ENCODE measurements at places on chromosomes 3 and 15.

DNA sequence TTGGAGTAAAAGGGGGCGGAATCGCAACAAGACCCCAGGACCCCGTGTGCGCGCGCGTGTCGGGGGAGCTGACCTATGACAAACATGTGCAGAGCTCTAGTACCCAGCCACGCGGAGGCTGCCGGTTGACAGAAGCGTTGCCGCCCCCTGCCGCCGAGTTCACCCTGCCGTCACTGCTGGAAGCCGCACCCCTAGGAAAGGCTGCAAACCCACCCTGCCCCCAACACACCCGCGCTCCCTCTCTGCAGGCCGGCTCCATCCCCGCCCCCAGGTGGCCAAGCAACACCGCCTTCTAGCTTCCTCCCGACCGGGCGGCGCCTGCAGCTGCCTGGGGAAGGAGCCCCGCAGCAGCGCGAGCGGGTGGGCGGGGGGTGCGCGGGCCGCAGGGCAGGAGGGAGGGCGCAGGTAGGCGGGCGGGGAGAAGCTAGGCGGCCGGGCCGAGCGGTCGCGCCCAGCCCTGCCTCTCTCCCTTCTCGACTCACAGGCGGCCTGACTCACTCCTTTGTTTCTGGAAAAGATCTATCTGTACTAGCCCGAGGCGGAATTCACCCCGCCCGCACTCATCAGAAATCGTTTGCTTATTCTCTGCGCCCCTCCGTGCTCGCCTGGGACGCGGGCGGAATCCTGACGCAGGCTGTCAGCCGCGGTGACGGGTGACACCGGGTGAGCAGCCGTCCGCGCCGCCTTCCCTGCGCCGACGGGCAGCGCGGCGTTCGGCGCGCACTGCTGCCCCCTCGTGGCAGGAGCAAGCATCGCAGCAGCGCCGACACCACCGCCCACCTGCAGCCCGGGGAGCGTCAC lies 160.8 kb downstream of the GAP43 start:
- peak; percentile 92 for DNase-seq

DNA sequence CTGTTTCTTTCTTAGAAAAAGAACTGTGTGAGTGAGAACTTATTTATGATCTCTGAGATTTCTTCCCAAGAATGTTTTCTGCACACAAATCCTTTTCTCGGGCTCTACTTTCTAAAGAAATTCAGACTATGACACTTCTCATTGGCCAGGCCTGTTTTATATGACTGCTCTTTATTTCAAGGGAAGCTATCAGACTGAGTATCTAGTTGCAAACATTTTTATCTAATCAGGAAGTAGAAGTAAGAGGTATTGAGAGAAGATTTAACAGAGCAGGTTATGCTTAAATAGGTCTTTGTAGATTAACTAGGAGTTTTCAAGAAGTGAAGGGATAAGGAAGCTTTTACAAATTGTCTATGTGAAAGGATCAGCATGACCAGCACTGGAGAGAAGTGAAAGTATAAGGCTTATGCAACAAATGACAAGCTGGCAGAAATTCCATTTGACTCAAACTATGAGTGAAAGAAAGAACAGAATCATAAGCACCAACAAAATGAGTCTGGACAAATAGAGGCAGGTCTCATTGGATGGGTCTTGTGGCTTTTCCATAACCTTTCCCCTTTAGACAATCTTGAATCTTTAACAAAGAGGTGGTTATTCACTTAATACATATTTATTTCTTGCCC lies 71.9 kb upstream of the CHL1 start:
- no peak for DNase-seq

GRCh38 chr3:172034786-172035685 lies 4.3 kb upstream of the FNDC3B start:
- no peak for DNase-seq

DNA sequence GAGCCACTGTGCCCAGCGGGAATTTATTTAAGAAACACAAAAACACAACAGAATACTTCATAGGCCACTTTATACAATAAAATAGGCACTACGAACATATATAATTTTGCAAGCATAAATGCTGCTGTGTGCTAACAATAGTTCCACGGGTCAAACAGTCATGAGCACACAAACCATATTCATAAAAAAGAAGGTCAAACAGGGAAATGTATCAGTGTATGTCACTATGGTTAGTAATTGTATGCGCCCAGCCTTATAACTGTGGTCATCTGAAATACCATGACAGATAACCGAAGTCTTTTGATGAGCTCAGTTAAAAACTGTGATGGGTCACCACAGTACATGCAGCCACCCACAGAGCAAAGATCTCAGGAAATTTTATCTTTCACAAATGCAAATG lies 38.1 kb upstream of the NR2C2 start:
- DNase-seq, result no peak

DNA sequence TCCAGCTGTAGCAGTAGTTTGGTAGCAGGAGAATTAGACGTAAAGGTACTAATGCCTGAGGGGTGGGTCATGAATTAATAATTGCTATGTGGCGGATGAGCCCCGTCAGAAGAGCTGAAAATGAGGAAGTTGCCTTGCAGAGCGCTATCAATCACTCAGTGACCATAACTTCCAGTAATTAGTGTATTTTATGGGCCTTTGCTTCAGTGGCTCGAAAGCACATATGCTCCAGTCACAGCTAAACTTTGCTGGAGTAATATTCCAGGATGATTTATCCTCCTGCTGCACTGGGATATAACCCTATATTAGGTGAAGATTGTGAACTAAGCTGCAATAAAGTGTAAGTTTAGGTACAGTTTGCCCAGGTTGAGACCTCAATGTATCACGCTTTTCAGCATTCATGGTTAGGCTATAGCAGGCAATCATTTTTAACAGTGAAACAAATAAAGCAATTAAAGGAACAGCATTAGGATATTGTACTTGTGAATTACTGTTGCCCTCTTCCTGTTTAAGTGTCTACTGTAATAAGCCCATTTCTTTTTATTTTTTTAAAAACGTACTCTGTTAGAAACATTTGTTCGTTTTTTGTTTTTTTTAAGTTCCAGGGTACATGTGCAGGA lies 104.6 kb upstream of the SKOR1 start:
- DNase-seq, result no peak

DNA sequence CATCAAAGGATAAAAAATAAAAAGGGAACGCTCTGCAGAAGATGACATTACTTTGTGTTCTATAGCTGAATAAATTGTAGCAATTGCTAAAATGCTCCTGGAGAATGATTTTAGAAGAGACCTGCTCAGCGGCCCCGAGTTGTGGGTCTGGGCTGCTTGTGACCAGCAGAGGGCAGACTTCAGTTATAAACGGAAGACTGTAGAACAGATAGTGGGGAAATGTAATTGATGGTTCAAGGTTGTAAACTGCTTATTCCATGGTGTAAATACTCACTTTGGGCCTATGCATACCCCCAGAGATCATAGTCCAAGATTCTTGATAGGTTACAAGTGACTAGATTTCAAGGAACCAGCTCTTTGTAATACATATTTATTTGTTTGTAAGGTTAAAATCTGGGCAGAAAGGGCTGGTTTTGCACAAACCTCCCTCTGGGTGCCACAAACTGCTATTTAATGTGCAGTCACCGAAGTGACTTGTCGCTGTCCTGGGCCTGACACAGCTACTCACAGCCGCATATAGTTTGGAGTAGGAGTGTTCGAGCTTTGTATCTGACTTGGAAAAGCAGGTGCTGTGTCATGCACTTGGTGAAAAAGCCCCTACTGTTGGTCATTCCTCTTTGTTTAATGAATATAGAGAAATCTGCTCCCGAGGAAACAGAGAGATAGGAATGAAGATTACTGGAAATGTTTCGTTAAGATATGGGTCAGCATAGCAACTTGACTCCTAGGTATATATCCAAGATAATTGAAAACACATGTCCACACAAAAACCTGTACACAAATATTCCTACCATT lies 34.7 kb upstream of the NDUFB4 start:
- DNase-seq, result peak; percentile 38

DNA sequence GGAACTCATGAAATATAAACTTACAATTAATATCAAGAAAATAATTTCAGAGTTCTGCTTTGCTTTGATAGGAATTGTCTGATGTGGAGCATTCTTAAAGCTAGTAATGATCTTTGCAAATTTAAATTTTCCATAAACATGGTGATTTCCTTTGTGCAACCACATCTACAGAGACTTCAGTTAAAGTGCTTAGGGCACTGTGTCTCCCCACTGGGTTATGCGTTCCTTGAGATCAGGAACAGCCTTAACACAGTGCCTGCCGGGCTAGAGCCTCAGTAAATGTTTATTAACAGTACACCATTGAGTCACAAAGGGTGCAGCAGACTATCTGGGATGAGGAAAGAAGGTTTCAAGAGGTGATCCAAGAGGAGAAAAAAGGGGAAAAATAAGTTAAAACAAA lies 108.1 kb upstream of the CCNL1 start:
- DNase-seq, result no peak

GRCh38 chr3:105539897-105540296 lies 173.2 kb downstream of the ALCAM start:
- DNase-seq, result no peak

DNA sequence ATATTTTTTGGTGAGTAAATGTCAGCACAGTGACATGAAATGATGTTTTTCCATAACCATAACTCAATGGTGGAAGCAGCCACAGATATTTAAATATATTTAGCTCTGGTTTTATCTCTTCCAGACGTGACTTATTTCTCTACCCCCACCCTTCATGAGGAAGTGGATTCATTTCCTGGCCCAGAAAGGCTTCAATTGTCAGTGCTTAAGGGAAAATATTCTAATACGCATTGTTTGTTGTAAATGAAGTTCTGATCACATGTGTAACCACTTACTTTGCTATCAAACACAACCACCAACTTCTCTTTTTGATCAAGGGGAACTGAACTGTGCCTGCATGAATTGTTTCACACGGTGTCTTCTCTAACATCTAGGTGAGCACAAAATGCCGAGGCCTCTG lies 14.0 kb downstream of the CLDN16 start:
- DNase-seq, result no peak

- no peak for DNase-seq
Observed at GRCh38 chr15:40054855-40055575, 16.0 kb upstream of the SRP14 start.

DNA sequence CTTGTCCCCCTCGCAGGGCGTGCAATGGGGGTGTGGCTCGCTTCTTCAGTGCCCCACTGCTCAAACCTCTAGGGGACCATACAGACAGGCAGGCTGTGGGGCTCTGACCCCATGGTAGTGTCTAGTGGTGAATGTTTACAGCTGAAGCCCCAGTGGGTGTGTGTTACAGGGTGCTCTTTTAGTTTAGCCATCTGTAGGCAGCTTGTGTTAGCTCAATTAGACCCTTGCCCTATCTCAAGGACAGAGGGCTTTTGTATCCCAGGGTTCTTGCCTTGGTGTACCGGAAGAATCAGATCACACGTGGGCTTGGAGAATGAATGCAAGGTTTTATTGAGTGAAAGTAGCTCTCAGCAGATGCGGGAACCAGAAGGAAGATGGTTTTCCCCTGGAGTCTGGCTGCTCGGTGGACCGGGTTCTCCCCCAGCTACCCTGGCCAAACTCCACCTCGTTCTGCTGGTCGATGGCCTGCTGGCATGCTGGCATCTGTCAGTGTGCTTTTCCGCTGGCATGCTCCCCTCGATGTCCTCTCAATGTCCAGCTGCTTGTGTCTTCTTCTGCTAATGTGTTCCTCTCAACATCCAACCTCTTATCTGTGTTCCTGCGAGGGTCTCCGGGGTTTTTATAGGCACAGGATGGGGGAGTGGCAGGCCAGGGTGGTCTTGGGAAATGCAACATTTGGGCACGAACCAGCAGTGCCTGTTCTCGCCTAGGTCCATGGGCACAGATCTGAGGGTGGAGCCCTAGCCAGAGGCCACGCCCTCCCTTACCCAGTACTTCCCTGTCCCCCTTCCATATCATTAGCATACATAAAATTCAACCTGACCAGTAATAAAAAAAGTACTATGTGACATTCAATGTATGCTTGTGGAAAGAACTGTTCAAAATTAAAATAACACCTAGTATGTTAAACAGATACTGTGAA lies 6.6 kb downstream of the SPCS1 start:
- no peak for DNase-seq

DNA sequence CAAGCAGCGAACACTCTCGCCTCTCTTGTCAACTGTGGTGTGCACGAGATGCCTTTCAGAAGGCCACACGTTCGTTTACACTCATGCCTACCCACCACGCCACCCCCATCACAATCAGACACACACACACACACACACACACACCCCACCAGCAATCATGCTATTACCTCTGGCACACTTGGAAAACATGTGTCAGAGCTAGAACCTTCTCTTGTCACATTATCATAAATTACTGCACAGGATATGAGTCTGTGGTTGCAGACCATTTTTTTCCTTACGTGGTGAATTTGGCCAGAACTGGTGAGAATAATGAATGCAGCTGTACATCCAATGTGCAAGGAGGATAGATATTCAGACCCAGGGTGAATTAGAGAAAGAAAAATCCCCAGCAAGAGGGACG lies 52.4 kb downstream of the TRIM69 start:
- DNase-seq, result peak; percentile 21

DNA sequence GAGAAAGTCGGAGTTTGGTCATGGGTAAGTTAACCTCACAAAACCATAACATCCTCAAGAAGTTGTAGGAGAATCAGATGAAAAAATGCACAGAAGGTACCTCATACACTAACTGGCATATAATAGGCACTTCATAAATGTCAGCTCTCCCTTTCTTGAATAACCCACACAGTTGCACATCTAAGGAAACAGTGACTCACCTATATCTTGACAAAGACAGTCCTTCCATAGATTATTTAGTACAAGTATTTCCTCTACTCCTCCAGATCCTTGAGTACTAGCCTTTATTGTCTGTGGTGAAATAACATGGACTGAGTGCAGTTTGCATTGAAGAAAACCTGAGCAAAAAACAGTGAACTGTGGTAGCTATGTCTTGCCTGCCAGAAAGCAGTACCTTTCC lies 46.6 kb downstream of the MAGI1 start:
- no peak for DNase-seq

DNA sequence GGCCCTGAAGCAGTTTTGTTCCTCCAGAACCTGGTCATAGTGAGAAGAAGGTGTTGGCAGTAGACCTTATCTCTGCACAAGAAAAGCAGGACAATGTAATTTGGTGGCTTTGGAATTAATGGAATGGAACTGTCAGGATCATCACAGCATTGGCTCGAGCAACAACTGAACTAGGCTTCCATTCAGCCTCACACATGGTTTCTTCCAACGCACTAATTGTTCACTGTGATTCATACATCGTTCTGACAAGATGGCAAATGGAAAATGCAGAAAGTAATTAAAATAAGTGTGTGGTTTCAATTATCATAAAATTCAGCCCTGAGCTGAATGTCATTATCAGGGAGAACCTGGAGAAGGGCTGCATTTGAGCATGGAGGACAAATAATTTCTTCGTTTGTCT lies 80.6 kb downstream of the MFSD1 start:
- no peak for DNase-seq

- no peak for DNase-seq
Observed at GRCh38 chr15:92580521-92580920, 75.1 kb downstream of the FAM174B start.

- peak; percentile 12 for DNase-seq
Observed at GRCh38 chr15:71743861-71744382, 66.4 kb upstream of the NR2E3 start.
